ENCODE measurements at places on chromosomes 5 and 9.

DNA sequence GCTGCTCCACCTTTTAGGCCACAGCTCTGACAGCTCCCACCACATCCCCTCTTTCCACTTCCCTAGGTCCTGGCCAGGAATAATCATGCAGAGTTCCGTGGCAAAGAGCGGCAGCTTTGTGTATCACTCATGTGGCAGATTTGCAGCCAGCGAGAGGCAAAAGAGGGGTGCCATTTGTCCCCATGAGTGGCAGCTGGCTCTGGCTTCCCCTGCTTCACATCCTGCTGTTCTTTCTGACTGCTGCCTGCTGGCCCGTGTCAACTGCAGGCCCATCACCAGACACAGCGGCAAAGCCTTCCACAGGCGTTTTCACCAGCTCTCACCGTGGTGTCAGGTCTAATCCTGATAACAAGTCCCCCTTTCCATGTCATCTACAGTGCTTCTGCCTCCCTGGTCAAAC, 430.6 kb upstream of the DAP start:
- no peak for DNase-seq

DNA sequence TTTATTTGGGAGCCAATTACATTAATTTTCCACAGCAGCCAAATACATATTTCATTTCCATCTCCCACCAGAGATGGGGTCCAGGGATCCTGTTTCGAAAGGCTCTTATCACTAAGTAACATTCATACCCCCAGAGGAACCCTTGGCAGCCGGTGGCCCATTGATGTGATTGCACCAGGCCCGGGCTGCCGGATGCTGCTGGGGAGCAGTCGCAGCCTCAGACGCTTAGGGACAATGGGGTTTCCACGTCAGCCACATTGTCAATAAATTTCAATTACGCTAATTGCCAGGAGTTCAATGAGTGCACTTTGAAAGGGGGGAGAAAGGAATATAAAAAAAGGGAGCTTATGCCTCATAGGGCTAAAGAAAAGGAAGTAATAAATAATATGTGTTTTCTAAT, 478.8 kb upstream of the ADAMTS16 start:
- DNase-seq: no peak

DNA sequence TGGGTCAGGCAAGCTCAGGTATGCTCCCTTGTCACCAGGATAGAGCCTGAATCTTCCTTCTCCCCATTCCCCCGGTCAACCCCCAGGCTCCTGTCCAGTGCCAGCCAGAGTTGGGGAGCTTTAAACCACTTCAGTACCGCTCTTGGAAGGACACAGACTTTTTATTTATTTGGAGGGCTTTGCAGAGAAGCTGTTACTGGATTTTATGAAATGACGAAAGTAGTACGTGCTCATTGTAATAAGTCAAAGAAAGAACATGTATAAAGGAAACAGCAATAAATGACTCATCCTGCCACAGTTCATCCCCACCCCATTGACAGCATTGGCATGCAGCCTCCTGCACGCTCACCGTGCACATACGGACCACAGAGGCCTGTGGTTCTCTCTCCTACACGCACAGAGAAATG, 230.3 kb downstream of the AUH start:
- peak; percentile 68 for DNase-seq

DNA sequence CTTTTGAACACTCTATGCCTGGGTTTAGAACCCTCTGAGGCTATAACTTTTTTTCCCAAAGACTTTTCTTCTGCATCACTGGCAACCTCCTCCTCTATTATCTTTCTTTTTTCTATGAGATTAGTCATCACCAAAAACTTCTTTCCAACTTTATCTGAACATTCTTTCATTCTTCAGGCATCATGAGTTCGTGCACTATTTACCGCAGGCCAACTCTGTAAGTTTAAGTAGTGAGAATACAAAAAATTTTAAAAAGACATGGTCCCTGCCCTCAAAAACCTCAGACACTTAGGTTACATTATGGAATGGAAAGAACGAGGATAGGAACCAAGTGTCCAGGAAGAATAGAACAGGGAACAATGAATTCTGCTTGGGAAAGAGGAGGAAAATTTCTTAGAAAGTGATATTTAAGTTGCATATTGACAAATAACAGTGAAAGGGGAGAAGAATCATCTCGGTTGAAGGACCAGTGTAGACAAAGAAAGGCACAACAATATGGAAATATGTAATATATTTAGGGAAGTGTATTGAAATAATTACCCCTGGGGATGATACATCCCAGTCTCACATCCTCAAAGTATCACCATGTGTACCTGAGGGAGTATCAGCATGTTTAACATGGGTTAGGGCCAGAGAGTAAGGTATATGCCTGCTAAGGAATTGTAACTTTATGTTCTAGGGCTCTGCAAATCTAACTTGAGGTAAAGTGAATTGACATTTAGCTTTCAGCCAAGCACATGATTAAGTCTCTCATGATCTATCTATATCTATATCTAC, 196.5 kb upstream of the NREP start:
- DNase-seq: no peak

- DNase-seq: no peak
These were observed 17.7 kb downstream of the ROPN1L start for GRCh38 chr5:10459080-10460055.

DNA sequence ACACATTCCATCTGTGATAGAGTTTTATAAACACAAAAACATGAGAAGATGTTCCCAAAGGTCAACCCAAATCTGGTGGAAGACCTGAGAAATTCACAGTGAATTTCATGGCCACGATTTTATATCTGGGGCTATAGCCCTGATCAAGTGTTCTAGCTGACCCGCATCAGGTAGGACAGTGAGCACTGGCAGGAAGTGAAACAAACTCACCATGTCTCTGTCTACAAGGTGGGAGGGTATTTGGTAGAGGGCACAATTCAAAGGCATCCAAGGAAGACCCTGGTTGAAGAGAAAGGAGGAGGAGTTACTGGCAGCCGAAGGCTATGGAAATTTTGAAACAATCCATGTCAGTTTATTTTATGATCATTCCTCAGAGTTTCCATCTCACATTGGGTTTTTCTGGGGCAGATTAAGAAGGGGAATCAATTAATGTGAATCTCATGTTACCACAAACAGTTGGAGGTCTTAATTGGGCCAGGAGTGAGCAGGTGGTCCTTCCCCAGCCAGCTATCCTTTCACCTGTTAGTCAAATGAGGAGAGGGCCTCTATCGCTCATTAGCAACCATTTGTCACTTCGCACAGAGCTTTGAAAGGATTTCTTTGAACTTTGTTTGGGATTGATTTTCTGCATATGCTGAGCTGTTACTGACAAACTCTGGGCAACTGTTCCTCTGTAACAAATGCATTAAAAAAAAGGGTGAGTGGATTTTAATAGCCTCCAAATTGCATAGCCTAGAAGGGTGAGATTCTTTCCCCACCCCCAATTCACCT, 612.0 kb upstream of the CLINT1 start:
- no peak for DNase-seq

- DNase-seq: no peak
These were observed 16.4 kb downstream of the TARS1 start for GRCh38 chr5:33457126-33457525.

DNA sequence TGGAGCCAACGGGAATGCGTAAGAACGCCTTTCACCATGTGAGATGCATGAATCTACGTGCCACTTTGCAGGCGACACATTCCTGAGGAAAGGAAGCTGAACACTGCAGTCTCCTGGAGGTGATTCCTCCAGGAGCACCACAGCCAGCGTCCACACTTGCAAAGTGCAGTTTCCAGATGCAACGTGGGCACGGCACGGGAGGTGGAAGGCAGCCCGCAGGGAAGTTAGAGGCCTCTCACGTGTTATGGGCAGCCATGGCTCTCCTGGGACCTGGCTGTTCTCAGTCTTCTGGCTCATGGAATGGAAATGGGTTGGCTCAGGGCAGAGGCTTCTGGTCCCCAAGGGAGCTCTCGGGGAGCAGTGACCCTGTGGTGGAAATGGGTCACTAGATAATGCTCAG, 381.0 kb upstream of the IRX4 start:
- DNase-seq: no peak

GRCh38 chr5:125510651-125511050, 764.2 kb upstream of the ZNF608 start:
- no peak for DNase-seq

DNA sequence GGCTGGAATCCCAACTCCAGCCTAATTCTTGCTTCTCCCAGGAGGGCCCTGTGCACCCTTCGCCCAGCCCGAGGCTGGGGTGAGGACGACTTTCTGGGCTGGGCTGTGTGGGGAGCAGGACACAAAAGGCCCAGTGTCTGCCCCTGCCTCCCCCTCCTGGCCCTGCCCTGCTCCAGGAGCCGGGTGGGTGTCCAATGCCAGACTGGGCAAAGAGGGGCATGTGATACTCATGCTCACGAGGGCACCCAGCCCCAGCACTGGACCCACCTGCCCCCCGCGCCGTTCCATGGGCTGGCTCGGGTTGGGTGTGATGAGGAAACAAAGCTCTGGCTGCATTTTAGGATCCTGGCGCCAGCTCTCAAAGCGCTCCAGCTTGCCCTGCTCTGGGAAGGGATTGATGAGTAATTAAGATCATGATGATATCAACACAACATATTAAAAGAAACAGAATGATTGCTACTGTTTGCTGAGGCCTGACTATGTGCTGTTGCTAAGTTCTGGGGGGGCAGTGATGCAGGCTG, 30.7 kb downstream of the LHX2 start:
- no peak for DNase-seq

DNA sequence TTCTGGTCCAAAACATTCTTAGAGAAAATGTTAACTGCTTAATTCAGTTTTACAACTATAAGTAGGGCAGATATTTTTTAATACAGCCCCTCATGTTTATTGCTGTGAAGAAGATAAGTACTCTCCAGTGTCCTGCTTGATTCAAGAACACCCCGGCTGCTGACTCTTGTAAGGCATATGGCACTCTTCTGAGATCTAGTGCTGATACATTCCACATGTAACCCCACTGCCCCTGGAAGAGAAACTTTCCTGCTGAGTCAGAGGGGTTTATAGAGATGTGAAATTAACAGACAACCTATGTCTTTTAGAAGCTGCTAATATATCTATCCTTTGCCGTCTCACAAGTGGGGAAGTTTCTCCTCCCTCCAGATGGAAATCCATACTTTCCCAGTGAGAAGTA, 1.0 kb upstream of the MINAR2 start:
- no peak for DNase-seq

DNA sequence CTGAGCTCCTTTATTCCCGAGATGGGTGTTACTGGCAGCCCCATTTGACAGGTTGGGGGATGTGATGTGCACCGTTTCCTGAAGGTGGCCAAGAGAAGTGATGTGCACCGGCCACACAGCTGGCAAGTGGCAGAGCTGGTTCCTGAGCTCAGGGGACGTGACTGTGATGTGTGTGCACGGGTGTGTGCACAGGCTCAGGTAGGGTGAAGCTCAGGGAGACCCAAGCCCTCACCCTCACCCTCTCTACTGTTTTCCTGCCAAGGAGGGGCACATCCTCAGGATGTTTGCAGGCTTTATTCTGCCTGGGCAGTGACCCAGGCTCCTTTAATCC, 56.6 kb downstream of the WWC1 start:
- DNase-seq: no peak

DNA sequence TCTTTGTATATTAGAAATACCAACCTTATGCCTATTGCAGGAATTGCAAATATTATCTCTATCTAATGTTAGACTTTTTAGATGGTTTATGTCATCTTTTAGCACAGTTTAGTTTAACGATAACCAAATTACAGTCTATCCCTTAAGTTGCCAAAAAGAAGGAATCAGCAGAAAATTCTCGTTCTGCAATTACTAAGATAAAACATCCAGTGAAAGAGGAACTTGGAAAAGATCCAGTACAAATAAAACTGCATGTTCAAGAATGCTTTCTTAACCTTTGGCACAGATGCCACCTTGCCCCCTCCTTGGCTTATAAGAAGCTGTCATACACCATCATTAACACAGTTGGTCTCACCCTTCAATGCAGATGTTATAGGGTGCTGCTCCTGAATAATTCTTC, 124.0 kb downstream of the SEMA5A start:
- DNase-seq: no peak

DNA sequence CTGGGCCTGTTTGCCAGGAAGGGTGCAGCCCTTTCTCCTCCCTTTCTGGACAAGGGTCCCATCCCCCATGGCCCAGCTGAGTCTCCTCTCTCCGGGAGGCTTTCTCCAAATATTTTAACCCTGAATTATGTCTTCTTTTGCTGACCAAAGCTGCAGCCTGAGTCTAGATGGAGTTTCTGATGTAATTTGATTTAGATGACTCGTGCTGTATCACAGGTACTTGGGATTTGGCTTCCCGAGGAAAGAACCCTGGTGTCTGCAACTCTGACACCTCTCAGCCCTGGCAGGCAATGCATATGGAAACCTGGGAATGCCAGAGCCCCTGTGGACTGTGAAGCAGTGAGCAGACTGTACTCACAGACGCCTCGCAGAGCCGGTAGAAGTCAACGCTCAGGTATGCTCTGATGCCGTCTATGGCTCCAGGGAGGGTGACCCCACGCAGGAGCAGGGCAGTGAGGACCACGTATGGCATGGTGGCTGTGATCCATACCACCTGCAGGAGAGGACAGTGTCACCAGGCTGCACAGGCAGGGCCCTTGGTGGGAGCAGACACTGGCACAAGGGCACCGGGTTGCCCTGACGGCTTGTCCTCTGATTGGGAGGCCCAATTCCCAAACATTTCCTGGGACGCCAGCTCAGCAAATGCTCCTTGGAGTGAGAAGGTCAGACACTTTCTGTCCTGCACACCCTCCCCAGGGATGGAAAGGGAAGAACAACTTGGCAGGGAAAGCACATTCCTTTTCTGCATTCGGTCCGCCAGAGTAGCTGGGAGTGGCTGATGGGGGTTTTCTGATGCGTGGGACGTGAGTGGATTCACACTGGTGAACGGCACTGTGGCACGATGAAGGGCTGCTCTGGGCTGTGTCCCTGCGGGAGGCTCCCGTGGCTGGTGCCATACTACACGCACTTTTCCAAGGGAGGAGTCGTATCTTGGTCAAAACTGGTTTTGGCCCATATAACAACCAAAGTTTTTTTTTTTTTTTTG, 24.7 kb downstream of the SLC6A3 start:
- DNase-seq: no peak

DNA sequence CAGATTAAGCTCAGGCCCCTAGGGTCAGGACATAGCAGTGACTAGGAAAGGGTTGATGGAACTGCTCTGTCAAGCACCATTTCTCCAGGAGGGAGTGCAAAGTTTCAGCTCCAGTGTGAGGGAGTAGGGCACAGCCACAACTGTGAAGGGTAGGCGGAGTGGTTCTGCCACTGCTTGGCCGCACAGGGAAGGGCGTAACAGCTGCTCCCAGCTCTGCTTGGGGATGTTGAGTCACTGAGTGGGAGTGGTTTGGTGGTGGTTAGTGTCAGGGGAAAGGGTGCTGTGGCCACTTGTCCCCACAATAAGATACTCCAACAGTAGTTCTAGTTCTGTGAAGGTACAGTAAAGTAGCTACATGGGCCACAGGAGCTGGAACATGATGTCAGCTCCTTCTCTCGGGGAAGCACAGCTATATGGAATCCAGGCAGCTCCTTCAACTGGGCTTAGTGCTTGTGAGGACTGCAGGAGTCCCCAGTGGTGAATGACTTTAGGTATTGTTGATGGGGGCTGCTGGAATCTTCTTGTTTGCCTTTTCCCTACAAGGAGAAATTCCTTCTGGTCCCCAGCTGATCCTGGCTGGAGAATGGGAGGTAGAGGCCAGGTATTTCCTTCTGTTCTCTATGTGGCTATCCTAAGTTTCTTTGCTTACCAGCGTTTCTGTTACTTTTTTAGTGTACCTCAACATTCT, 314.5 kb downstream of the SPATA31D1 start:
- DNase-seq: no peak
